ENCODE measurements at places on chromosomes 16 and 17. TPM values are rescaled to one million over a fixed set of nuclear protein-coding genes. Genes with fewer than 3 reads are reported as not detected.

DNA sequence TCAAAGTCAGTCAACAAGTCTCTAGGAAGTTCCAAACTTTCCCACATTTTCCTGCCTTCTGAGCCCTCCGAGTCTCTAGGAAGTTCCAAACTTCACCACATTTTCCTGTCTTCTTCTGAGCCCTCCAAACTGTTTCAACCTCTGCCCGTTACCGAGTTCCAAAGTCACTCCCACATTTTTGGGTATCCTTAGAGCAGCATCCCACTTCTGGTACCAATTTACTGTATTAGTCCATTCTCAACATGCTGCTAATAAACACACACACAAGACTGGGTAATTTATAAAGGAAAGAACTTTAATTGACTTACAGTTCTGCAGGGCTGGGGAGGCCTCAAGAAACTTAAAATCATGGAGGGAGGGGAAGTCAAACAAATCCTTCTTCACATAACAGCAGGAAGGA lies 169.0 kb upstream of the HS3ST3A1 start:
- DNase-seq = no peak

- no peak for DNase-seq
Observed at GRCh38 chr16:73092236-73092781, 44.4 kb upstream of the ZFHX3 start.

STAC2 gene
- not detected for total RNA-seq

MMP2 gene
- total RNA-seq = not detected

PITPNC1 gene
- total RNA-seq = 82.0 TPM

TPSD1 gene
- not detected for total RNA-seq

- no peak for DNase-seq
Observed at GRCh38 chr17:61174310-61174709, 225.3 kb upstream of the TBX2 start.

- no peak for DNase-seq
Observed at GRCh38 chr16:78390092-78390491, 290.6 kb downstream of the WWOX start.

DNA sequence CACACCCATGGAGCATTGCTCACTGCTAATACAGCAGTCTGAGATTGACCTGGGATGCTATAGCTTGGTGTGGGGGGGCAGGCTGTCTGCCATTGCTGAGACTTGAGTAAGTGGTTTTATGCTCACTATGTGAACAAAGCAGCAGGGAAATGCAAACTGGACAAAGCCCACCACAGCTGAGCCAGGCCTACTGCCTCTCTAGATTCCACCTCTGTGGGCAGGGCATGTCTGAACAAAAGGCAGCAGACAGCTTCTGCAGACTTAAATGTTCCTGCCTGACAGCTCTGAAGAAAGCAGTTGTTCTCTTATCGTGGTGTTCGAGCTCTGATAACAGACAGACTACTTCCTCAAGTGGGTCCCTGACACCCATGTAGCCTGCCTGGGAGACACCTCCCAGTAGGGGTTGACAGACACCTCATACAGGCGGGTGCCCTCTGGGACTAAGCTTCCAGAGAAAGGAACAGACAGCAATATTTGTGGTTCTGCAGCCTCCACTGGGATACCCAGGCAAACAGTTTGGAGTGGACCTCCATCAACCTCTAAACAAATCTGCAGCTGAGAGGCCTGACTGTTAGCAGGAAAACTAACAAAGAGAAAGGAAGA lies 2204.8 kb downstream of the TP53TG3F start:
- no peak for DNase-seq

- DNase-seq = no peak
Observed at GRCh38 chr17:28737770-28738679, 5.8 kb upstream of the TRAF4 start.

- DNase-seq = no peak
Observed at GRCh38 chr16:84082835-84083569, 33.7 kb downstream of the MBTPS1 start.

AIPL1 gene
- not detected for total RNA-seq
